ENCODE measurements at places on chromosomes 6 and 20.

DNA sequence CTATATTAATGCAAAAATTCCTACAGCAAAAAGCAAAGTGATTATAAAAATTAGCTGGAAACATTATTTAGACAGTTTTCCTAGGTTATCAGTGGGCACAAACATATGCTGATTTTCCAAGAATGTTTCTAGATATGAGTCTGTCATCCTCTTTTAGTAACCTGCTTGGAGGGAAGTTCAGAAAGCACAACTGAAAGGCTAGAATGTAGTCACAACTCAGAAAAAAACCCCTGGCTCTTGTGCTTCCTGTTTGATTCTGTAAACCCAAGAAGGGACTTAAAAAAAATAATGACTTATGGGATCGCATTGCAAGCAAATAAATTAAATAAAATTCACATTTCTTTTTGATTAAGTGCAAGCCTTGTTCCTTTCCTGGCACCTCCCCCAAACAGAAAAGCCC, 708.4 kb upstream of the EPHA7 start:
- no peak for DNase-seq

DNA sequence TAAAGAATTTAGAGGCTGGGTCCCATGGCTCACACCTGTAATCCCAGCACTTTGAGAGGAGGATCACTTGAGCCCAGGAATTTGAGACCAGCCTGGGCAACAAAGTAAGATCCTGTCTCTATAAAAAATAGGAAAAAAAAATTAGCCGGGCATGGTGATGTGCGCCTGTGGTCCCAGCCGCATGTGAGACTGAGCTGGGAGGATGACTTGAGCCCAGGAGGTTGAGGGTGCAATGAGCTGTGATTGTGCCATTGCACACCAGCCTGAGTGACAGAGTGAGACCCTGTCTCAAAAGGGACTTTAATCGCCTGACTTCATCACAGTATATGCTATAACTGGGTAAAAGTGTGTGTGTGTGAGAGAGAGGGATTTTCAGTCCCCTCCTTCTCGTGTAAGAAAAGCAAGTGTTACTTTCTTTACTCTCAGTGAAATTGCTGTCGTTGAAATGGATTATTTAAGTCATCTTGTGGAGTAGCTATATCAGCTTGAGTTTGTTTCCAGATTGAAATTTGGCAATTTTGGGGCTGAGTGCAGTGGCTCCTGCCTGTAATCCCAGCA, 7.5 kb downstream of the NCOA3 start:
- DNase-seq: no peak

- no peak for DNase-seq
These were observed 32.3 kb downstream of the RPRD1B start for GRCh38 chr20:38065764-38066375.

GRCh38 chr6:146113084-146113623, 84.3 kb downstream of the GRM1 start:
- no peak for DNase-seq

GRCh38 chr20:25085756-25086495, 4.0 kb upstream of the VSX1 start:
- no peak for DNase-seq
